ENCODE measurements at places on chromosomes 3 and 15.

- no peak for DNase-seq
Observed at GRCh38 chr3:71903112-71903495, 118.2 kb upstream of the PROK2 start.

GRCh38 chr3:123080864-123081562, 14.2 kb downstream of the PDIA5 start:
- DNase-seq: no peak

DNA sequence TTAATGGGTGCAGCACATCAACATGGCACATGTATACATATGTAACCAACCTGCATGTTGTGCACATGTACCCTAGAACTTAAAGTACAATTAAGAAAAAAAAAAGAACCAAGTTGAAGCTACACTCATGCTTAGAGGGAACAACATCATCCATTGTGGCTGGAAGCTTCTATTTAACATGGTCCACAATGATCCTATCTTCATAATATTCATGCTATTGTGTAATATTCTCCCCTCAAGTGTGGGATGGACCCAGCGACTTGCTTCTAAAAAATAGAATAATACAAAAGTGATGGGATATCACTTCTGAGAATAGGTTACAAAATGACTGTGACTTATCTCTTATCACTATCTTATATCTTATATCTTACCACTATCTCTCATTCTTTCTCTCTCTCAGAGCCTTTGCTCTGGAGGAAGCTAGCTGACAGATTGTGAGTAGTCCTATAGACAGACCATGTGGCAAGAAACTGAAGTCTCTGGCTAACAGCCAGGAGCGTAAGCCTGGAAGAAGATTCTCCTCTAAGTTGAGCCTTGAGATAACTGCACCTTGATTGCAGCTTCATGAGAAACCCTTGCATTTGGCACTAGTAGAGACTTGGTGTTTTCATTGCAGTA, 198.5 kb upstream of the MRPL3 start:
- DNase-seq: no peak

DNA sequence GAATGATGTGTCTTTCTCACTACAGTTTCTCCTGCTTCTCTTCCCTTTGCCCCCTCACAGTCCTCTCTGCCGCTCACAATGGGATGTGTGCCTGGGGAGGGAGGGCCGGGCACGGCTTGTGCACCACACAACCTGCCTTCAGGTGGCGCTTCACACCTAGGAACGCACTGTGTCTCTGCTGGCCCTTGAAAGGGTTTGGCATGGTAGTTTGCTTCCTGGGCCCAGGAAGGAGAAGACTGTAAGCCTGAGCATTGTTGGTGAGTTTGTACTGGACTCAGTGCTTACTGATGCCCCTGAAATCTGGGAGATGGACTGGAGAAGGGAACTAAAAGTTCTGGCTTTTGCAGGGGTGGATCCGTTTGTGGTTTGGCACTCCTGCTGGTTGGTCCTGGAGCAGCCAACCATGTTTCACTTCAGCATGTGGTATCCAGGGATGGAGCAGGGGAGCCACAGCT, 9.2 kb downstream of the ALPK3 start:
- DNase-seq: peak; percentile 57

DNA sequence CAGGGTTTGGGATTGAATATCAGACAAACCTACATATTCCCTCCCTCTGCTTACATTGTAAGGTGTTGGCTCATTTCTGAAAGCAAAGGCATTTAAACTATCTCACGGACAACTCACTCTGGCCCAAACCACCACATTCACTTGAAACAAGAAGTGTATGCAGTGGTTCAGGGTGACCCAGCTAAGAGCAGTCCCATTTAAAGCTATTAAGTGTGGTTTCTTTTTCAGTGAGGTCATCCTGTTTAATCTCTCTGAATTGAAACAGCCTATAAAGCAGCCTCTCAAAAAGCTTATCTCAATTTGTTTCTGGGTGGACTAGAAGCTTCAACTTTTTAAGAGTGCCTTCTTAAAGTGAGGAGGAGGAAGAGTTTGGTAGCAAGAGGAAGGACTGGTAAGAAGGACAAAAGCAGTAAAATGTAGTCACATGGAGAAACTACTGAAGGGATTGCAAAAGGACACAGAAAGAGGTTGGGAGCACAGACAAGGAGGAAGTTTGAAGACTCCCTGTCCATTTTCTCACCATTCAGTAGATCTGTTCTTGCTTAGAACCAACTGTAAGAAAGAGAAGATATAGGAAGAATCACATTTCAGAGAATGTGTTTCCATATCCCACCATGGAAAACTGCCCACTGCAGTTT, 151.6 kb downstream of the TMCO5A start:
- DNase-seq: no peak
